ENCODE measurements at places on chromosomes 6 and 20.

- no peak for DNase-seq
These were observed 42.9 kb downstream of the HDGFL1 start for GRCh38 chr6:22612236-22612635.

DNA sequence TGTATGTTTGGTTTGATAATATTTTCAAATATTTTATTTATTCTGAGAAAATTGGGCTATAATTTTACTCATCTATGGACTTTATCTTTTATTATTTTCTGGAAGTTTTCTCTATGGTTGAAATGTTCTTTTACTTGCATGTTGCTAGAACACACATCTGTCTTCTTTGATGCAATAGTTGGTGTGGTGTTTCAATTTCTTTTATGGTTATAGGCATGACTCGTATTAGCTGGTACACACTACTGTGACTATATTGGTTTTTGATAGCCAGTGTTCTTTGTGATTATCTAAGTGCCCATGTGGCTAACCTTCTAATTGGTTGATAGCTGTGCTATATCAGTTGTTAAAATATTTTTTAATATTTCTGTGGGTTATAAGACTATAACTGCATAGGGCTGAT, 1343.3 kb upstream of the GJE1 start:
- DNase-seq, result no peak

- DNase-seq, result no peak
These were observed 119.7 kb upstream of the BEND3 start for GRCh38 chr6:107235007-107235406.

DNA sequence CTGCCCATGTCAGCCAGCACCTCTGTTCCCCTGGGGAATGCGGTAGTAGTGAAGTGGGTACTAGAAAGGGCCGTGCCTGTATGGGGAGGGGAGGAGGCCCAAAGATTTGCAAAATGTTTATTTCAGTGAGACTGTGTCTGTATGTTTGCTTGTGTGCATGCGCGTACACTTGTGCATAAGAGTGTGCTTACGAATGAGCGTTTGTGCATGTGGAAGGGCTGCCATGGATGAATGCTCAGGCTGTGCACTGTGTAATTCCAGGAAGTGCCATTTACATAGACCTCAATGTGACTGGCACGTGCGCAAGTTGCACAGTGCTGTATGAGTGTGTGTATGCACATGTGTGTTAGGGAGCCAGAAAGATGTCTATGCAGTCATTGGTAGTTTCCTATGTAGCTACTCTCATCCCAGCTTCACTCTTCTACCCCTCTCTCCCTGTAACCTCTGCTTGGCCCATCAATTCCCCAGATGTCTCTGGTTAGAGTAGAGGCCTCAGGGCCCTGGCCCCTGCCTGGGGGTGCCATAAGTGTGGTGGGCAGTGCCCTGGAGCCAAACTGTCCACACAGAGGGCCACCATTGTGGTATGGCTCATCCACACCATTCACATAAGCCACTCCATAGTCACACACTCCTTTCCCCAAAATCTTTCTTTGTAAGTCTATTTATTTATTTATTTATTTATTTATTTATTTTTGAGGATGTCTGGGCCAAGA, 26.8 kb upstream of the SLC22A7 start:
- DNase-seq, result no peak

- DNase-seq, result no peak
These were observed 155.4 kb upstream of the SYNDIG1 start for GRCh38 chr20:24314053-24314452.

GRCh38 chr6:87772597-87773530, 70.8 kb upstream of the AKIRIN2 start:
- DNase-seq, result no peak

- DNase-seq, result no peak
These were observed 230.1 kb downstream of the SAMD5 start for GRCh38 chr6:147738516-147739162.

DNA sequence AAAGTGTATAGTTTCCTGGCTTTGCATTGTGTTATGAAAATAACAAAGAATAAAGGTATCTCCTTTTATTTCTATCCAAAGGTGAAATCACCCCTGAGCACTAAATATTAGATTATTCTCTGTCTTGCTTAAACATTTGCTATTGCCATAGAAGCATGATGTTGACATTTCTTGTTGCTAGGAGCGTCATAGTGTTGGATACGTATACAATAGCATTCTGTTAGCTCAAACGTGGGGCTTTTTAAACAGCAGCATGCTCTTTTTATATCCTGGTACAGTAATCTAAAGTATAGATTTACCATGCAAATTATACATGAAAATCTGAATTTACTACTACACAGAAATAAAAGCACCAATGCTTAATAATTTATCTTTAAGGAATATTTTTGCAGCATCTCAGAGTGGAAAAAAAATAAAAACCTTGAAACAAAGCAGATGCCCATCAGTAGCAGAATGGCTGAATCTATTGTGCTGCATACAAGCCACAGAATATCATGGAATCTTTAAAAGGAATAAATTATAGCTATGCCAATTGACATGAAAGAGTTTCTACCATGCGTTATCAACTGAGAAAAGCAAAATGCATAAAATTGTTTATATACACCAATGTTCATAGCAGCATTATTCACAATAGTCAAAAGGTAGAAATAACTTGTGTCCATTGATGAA, 9.6 kb upstream of the HSF2 start:
- no peak for DNase-seq

- DNase-seq, result no peak
These were observed 246.2 kb downstream of the FOXC1 start for GRCh38 chr6:1855890-1856289.

GRCh38 chr20:63344616-63345327, 16.4 kb downstream of the CHRNA4 start:
- DNase-seq, result no peak

GRCh38 chr6:35449287-35449881, 2.8 kb upstream of the FANCE start:
- DNase-seq, result peak; percentile 70

DNA sequence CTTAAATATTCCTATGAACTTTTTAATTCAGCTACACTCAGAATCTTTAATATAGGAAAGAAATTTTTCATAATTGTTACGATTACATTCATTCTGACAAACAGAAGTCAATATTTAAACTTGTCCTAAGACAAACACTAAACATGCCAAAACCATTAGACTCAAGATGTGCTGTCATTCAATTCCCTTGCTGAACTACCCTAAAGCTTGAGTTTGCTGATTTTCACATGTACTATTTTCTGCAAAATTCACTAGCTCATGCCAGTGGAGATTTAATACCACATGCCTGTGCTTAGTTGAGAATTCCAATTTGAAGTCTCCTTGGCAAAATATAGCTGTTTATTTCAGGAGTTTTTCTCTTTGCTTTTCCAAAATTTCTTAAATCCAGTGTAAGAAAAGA, 448.0 kb downstream of the COL12A1 start:
- DNase-seq, result no peak
